MCF 10A (cell line): ENCODE measurements at places on chromosomes 12 and 14. TPM values are rescaled to one million over a fixed set of nuclear protein-coding genes. Genes with fewer than 3 reads are reported as not detected.
A peak's percentile ranks its signal among the peaks of the same experiment; 100 is the strongest.

- H3K27ac ChIP-seq, result peak overlapping the region; percentile 79
- H3K4me1 ChIP-seq, result peaks cover 25% of the 10 kb centered on the region
Measured at GRCh38 chr12:56941299-56942017, 7.2 kb upstream of the SDR9C7 start.

- no peaks in the 10 kb centered on the region for H3K36me3 ChIP-seq
- H3K4me1 ChIP-seq, result peaks cover 6% of the 10 kb centered on the region
- no peaks in the 10 kb centered on the region for H3K27me3 ChIP-seq
- no peak overlapping the region for H3K27ac ChIP-seq
- no peak overlapping the region for H3K4me3 ChIP-seq
Measured at GRCh38 chr14:52124791-52125684, 56.2 kb upstream of the NID2 start.

- H3K4me3 ChIP-seq, result no peak overlapping the region
- no peak for DNase-seq
- H3K4me1 ChIP-seq, result no peaks in the 10 kb centered on the region
Measured at GRCh38 chr14:50320283-50320682, 8.2 kb downstream of the DMAC2L start.

GRCh38 chr14:87955501-87955900, 37.5 kb downstream of the GALC start:
- H3K4me1 ChIP-seq, result no peaks in the 10 kb centered on the region
- peaks cover 75% of the 10 kb centered on the region for H3K27me3 ChIP-seq
- DNase-seq, result no peak
- no peak overlapping the region for H3K4me3 ChIP-seq
- no peak overlapping the region for H3K27ac ChIP-seq

DNA sequence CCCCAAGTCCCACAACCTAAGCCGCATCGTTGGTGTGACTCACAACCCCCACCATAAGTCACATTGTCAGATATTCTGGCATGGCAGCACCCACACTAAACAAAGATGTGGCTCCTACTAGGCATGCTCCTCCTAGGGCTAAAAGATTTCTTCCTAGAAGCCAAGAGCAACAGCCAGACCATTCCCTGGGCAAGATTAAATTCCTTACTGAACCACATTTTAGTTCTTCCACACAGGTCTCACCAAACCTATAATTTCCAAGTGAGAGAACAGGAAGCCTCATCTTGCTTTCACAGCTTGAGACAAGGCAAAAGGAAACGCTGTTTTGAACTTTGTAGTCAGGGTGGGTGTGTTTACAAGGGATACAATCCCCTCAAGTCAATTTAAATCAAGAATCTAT, 632.8 kb downstream of the DIO2 start:
- no peaks in the 10 kb centered on the region for H3K36me3 ChIP-seq
- H3K27me3 ChIP-seq, result no peaks in the 10 kb centered on the region
- H3K4me3 ChIP-seq, result no peak overlapping the region
- H3K27ac ChIP-seq, result no peak overlapping the region
- no peak for DNase-seq

GRCh38 chr14:62896932-62897456, 148.3 kb downstream of the KCNH5 start:
- no peak overlapping the region for H3K27ac ChIP-seq
- H3K36me3 ChIP-seq, result no peaks in the 10 kb centered on the region
- no peak for DNase-seq
- no peak overlapping the region for H3K4me3 ChIP-seq
- H3K4me1 ChIP-seq, result peaks cover 5% of the 10 kb centered on the region

The CCDC175 gene
- not detected in 2 replicates for total RNA-seq

The ESR2 gene
- 0.29 and 0.47 TPM in 2 replicates for total RNA-seq

GRCh38 chr12:63822352-63822751, 22.1 kb upstream of the SRGAP1 start:
- H3K27me3 ChIP-seq, result no peaks in the 10 kb centered on the region
- DNase-seq, result no peak
- H3K36me3 ChIP-seq, result peaks cover 6% of the 10 kb centered on the region
- peaks cover 8% of the 10 kb centered on the region for H3K4me1 ChIP-seq

DNA sequence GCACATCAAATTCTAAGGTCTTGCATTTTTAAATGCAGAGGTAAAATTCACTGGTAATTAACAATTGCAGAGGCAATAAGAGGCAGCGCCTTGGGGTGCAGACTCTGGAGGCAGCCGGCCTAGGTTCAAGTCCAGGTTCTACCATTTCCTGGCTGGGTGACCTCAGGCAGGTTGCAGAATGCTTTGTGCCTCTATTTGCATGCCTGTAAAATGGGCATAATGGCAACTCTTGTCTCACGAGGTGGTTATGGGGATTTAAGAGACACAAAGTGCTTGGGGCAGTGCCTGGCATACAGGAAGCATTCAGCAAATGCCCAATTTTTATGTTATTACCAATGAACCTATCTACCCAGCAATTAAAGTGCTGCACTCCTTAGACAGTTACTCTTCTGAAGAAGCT, 180.0 kb upstream of the LHX5 start:
- no peak overlapping the region for H3K4me3 ChIP-seq
- no peaks in the 10 kb centered on the region for H3K36me3 ChIP-seq
- DNase-seq, result no peak
- H3K27me3 ChIP-seq, result no peaks in the 10 kb centered on the region
- H3K27ac ChIP-seq, result no peak overlapping the region

DNA sequence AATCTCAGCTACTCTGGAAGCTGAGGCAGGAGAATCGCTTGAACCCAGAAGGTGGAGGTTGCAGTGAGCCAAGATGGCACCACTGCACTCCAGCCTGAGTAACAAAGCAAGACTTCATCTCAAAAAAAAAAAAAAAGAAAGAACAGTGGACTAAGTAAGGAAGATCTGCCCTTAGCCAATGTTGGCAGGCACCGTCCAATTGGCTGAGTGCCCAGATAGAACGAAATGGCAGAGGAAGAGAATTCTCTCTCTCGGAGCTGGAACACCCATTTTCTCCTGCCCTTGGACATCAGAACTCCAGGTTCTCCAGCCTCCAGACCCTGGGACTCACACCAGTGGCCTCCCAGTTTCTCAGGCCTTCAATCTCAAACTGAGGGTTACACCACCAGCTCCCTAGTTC, 49.9 kb downstream of the ESR2 start:
- peak; percentile 55 for DNase-seq
- H3K36me3 ChIP-seq, result no peaks in the 10 kb centered on the region
- H3K27ac ChIP-seq, result no peak overlapping the region
- no peaks in the 10 kb centered on the region for H3K27me3 ChIP-seq
